ENCODE measurements at places on chromosomes 5 and 9. TPM values are rescaled to one million over a fixed set of nuclear protein-coding genes. Genes with fewer than 3 reads are reported as not detected.
A peak's percentile ranks its signal among the peaks of the same experiment; 100 is the strongest.

DNA sequence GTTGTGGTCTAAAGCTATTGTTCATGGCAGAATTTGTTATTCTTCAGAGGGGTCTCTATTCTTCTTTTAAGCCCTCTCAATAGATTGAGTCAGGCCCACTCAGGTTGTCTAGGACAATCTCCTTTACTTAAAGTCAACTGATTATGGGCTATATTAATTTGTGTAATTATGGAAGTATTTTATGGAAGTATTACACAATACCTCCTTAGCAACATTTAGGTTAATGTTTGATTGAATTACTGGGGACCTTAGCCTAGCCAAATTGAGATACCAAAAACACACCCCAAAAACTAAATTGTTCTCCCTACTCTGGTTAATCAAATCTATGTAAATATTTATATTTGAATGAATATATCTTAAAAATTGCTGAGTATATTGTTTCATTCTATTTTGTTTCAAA, 347.1 kb upstream of the GRIN3A start:
- no peak for DNase-seq

- DNase-seq, result peak; percentile 14
These were observed 33.1 kb downstream of the APTX start for GRCh38 chr9:32968101-32969011.

GRCh38 chr9:444528-444927, 229.9 kb downstream of the DOCK8 start:
- DNase-seq, result no peak

- no peak for DNase-seq
These were observed 6.6 kb upstream of the CYSTM1 start for GRCh38 chr5:140168371-140168770.

GRCh38 chr5:173557123-173557903, 59.1 kb downstream of the BOD1 start:
- DNase-seq, result no peak

- DNase-seq, result no peak
These were observed 59.6 kb upstream of the ADAMTS19 start for GRCh38 chr5:129400395-129400983.

DNA sequence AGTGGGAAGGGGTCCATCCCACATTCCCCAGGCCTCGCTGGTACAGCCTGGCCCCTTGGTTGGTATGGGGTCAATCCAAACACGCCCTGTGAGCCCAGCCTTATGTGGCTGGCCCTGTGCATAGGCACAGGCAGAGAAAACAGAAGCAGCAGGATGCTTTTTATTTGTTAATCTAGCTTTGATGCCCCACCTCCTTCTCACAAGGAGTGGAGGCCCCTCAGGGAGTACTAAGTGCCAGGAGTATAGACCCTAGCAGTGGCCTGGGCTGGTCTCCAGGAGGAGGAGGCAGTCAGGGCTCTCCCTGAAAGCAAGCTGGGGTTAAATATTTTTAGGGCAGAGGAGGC, 14.6 kb upstream of the TCF7 start:
- no peak for DNase-seq

The CAMK4 gene
- 0.27 TPM for total RNA-seq

The SLC6A3 gene
- not detected for total RNA-seq

The GRIA1 gene
- not detected for total RNA-seq

The ZBTB34 gene
- total RNA-seq, result 7.8 TPM

The SH3GL2 gene
- not detected for total RNA-seq
